Stimulated activated CD8-positive, alpha-beta memory T cell treated with anti-CD3 and anti-CD28 coated beads, Interleukin-4, amount 100 ng/mL, for 4 hours (primary cell): ENCODE measurements at places on chromosomes 5 and 9.

GRCh38 chr5:175438234-175438857, 5.6 kb downstream of the DRD1 start:
- DNase-seq = no peak

- no peak for DNase-seq
Observed at GRCh38 chr5:124060011-124060410, 548.0 kb downstream of the CSNK1G3 start.

- no peak for DNase-seq
Observed at GRCh38 chr5:72146056-72146455, 38.8 kb downstream of the MAP1B start.

DNA sequence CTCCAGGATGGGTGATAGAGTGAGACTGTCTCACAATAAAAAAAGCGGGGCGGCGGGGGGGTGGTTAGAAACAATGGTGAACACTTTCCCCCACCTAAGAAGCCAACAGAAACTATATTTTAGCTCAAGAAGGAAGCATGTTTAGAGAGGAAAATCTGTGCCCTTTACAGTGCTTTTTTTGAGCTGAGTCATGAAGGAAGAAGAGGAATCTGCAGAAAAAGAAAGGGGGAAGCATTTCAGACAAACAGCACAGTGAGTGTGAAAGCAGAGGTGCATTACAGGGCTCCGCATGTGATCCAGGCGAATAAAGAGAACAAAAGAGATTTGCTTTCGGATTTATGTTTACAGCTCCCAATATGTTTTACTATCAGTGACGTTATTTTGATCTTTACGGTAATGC, 1504.6 kb upstream of the WWC1 start:
- no peak for DNase-seq

- no peak for DNase-seq
Observed at GRCh38 chr5:88954511-88954910, 71.5 kb upstream of the MEF2C start.

GRCh38 chr5:129400395-129400983, 59.6 kb upstream of the ADAMTS19 start:
- DNase-seq = no peak

DNA sequence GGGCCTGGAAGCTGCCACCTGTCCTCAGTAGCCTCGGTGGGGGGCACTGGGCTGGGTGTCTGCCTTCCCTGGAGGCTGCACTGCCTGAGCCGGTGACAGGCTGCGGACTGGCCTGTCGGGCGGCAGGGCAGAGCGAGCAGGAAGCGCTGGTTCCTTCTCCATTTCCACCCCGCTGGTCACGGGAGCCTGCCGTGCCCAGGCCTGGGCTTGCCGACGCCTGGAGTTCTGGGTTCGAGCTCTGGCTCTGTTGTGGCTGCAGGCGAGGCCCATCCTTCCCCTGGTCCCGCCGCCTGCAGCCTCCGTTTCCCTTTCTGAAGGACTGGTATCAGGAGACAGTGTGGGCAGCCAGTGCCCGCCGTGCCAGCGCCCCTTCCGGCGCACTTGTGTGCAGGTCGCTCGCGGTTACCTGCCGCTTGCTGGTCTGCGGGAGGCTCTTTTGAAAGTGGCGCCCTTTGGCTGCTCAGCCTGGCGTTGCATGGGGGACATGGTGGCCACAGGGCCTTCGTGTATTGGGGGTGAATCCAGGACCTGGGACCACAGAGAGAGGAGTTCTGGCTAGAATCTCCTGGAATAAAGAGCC, 34.0 kb downstream of the RXRA start:
- DNase-seq = no peak
